Hindlimb muscle (tissue), 1 donor: ENCODE measurements at places on chromosomes 6 and 20. TPM values are rescaled to one million over a fixed set of nuclear protein-coding genes. Genes with fewer than 3 reads are reported as not detected.

- no peak for DNase-seq
These were observed 9.2 kb downstream of the TGM3 start for GRCh38 chr20:2305029-2305428.

DNA sequence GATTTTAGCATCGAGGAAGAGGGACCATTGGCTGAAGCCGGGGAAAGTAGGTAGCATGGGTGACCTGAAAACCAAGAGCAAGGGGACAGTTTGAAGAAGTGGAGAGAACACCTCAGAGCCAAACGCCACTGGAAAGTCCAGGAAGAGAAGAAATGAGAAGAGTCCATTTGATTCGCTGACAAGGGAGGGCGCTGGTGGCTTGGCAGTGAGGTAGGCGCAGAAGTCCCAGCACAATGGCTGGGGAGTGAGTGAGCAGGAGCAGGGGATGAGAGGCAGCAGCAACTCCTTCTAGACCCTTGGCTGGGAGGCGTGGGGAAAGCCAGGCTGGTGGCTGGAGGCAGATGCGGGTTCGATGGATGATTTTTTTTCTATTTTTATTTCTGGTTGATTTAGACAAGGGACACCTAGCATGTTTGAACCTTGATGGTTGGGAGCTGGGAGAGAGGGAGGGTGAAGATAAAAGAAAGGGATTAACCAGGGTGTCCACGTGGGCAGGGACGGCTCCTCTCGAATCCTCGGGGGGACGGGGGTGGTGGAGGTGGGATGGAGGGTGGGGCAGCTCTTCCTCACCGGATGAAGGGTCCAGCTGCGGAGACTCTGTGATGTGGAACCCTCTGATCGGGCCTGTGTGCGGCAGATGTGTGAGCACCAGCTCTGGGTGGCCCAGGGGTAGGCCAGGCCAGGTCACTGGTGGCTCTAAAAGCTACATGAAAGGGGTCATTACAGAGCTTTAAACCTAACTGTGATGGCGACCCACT is 164.2 kb downstream of the NFATC2 start:
- no peak for DNase-seq

- DNase-seq, result no peak
These were observed 133.8 kb upstream of the CCN2 start for GRCh38 chr6:132084811-132085509.

Gene GZF1
- 10.8 TPM for polyA plus RNA-seq

GRCh38 chr6:159874435-159874834 is 16.4 kb upstream of the MAS1 start:
- peak; percentile 50 for DNase-seq

- DNase-seq, result no peak
These were observed 40.4 kb downstream of the TFEB start for GRCh38 chr6:41694815-41695526.

- no peak for DNase-seq
These were observed 180.7 kb upstream of the UST start for GRCh38 chr6:148565930-148566663.

DNA sequence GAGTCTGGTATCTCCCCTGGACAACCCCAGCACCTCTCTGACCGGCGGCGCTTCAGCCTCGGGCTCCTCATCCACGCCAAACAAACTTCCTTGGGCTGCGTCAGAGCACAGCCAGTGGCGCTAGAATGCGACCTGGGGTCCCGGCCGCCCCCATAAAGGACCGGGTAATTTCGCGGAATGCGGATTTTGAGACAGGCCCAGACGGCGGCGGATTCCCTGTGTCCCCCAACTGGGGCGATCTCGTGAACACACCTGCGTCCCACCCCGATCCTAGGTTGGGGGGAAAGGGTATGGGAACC is 1.6 kb downstream of the FOXP4 start:
- DNase-seq, result no peak

Gene CST3
- 118 TPM for polyA plus RNA-seq

DNA sequence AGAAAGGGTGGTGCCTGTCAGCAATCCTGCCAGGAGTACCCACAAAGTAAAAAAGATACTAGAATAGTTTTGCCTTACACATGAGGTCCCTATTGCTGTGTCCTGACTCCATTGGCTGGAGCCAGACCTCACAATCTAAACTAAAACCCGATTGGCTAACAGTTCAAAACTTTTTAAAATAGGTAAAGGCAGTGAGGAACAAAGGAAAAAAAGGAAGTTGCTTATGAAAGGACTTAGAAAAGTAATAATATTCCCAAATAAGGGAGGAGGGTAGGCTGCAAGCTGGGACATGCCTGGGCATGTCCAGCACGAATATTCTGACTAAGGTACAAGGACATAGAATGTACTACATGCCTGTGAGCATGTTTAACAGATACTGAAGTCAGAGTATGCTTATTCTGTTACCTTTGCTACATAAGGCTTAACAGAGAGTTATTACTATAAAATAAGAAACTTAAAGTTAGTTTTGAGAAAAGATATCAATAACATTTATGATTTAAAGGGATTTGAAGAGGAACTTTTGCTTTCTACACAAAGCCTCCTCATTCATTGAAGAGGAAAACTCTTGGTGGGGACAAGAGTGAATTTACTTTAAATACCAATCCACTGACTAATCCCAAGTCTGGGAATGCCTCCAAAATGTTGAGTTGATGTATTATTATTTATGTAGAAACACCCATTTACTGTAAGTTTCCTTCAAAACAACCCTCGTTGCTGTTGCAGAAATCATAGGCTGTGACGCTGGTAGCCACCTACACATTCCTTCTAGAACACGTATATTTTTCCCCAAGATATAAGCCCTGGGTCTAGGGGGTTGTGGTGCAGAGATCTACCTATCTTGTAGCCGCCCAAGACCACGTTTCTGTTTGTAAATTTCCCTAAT is 8.2 kb upstream of the MTHFD1L start:
- DNase-seq, result peak; percentile 82

GRCh38 chr6:53432318-53433161 is 83.8 kb upstream of the ELOVL5 start:
- DNase-seq, result no peak

Gene MARCKS
- polyA plus RNA-seq, result 205 TPM

Gene SOX18
- 19.6 TPM for polyA plus RNA-seq

GRCh38 chr20:25865715-25866656 is 169.3 kb upstream of the ZNF337 start:
- DNase-seq, result peak; percentile 46

- DNase-seq, result no peak
These were observed 130.7 kb downstream of the DLL1 start for GRCh38 chr6:170160031-170160627.

Gene NRSN1
- not detected for polyA plus RNA-seq

DNA sequence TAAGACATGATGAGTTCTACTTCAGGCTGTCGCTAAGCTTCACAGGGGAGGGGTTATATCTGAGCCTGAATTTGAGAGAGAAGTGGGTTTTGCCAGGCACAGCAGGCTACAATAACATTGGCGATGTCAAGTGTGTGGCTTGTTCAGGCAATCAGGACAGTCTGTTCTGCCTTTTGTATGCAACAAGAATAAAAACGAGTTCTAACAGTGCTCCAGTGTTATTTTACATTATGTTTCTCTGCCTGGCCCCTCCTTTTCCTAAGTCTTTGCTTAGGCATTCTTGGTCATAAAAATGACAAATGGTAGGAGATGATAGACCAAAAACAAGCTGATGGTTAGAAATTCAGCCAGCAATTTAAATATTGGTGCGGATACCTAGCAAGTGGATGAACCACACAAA is 26.8 kb downstream of the PAQR8 start:
- DNase-seq, result no peak

Gene HS3ST5
- 0.72 TPM for polyA plus RNA-seq

DNA sequence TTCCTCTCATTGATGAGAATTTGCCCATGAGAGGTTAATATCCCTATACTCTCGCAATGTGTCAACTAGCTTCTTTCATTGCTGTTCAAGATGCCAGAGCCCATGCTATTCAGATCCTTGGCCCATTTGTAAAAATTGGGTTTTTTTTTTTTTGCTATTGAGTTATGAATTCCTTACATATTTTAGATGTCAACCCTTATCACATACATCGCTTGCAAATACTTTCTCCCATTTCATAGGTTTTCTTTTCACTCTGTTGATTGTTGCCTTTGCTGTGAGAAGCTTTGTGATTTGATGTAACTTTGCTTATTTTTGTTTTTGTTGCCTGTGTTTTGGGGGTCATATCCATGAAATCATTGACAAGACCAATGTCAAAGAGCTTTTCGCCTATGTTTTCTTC is 32.2 kb upstream of the IPCEF1 start:
- DNase-seq, result no peak

DNA sequence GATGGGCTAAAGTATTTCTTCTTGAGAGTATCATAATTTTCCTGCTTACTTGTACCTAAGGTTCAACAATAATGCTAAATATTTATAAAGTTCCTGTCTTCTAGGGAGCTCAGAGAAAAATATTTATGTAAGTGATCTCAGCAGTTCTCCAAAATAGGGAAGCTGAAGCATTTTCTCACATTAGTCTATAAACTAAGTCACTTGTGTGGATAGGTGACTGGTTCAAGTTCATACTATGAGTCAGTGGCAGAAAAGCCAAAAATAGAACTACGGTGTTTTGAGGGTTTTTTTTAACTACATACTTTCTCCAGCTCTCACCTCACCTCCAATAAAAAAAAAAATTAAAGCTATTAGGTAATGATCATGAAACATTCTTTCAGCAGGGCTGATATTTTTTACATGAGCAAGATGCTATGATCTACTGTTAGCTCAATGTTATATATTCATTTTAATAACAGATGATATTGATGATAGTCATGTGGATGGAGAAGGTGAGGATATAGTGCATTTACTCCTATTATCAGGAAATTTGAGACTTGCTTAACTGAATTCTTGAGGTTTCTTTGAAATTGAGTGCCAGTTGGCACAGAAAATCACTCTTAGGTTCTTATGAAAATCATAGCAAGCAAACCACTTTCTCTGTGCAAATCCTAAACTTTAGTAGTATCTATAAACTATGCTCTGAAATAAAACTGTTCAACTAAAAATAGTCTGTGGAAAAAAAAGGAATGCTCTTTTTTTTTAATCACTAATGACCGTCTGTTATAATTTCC is 4.1 kb upstream of the MOXD1 start:
- DNase-seq, result no peak
